NCI-H2081 treated with DMSO at 0.1 percent for 48 hours (cell line): ENCODE measurements at places on chromosomes 7 and 10.
A peak's percentile ranks its signal among the peaks of the same experiment; 100 is the strongest.

- no peak for DNase-seq
Measured at GRCh38 chr10:16770670-16771069, 46.6 kb downstream of the RSU1 start.

DNA sequence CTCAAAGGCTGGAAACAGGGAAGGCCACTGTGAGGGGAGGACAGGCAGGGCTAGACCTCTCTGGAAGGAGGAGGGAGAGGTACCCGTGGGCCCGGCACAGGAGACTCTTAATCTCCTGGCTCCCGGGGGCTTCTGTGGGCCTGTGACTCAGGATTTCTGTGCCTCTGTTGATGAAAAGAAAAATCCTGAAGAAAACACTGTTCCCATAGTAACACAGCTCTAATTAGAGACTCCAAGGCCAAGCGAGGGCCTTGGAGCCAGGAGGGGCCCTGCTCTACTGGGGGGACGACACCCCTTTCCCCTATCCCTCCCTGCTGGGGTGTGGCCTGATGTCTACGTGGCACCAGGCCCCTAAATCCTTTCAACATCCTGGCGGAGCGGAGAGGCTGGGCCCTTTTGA, 174.1 kb upstream of the TNRC18 start:
- DNase-seq = no peak

DNA sequence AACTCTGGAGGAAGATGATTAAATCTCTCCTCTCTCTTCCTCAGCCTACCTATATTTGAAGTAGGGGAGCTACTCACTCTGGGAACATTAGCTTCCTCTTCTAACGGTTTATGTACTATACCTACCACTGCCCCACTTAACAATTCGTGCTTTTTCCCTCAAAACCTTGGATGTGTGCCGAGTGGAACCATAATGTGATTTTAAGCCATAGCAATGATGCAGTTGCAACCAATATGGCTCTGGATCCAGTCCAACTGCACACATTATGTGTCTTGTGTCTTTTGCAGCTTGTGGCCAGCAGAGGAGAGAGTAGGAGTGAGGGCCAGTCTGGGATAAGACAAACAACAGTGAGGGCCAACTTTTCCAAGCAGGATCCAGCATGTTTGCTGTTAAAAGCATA, 170.7 kb downstream of the GATA3 start:
- no peak for DNase-seq

DNA sequence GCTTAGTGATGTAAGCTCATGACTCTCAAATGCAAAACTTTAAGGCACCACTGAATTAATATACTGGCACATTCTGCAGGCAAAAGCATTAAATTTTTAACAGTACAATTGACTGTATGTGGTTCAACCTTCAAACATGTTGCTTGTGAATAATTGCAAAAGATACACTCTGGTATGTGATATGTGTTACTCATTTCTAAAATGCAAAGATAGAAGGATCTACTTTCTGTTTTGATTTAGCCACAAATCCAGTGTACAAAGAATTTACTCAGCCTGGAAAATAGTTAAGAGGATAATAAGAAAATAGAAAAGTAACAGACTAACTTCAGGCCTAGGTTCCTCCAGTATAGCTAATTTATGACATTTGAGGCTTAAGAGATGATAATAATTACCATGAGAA, 66.6 kb upstream of the NOBOX start:
- DNase-seq = no peak

GRCh38 chr10:112226439-112227248, 43.1 kb upstream of the GPAM start:
- DNase-seq = no peak

DNA sequence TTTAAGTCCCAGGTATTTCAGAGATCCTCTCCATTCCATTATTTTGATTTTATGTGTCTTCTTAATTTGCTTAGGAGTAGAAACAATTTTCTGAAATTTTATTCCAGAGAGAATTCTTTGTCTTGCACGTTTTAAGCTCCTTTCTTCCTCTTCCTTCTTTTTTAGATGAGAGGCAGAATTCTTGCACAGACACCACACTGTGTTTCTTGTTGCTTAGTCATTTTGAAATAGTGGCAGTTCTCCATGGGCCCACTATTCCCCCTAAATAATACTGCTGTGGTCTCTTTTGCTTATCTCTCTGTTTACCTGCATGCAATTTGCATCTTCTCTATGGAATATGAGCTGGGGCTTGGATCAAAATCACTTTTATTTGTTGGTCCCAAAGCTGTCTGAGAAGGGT, 54.3 kb upstream of the WAC start:
- DNase-seq = no peak

DNA sequence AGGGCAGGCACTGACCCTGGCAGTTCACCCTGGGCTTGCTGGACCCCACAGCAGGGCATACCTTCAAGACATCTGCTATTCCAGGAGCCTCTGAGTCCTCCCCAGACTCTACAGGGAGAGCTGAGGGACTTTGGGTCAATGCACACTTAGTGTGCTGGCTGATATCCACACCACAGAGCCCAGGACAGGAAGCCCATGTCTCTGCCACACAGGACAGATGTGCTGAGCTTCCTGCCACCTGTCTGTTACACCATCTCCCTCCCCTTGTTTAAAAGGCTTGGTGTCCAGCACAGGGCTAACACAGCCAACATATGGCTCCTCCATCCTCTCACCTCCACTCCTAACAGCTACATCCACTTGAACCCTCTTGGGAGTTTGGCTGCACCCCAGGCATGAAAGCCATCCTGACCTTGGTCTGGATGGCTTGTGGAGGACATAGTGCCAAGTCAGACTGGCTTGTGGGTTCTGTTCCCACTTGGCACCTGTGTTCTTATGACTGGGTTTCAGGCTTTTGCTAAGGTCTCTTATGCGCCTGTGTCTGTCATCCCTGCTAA, 529.8 kb downstream of the GALNT17 start:
- no peak for DNase-seq

GRCh38 chr10:122140461-122140902, 130.6 kb upstream of the BTBD16 start:
- DNase-seq = no peak

DNA sequence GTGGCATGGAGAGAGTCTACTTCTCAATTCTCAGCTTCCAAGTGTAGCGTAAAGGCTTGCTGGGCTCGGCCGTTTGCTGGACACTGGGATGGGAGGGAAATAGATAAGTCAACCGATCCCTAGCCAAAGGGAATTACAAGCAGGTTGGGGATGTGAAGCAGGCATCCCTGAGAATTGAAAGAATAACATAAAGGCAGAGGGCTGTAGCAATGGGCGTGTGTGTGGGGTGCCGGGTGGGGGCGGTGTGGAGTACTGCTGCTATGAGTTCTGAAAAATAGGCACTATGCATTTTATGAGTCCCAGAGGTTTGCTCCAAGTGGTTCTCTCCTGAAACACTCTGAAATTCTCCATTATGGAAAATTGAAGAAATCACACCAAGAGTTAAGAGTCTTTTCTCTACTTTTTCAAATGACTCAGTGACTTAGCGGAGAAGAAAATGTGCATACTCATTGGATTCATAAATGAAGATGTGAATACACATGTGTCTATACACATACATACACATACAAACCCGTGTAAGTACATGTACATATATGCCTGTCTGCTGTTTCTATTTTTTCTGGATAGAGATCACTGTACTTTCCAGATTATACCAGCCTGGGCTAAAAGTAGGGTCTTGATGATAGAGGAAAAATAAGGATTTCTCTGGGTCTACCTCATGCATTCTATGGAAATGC, 65.4 kb downstream of the ADRA2A start:
- DNase-seq = no peak

GRCh38 chr10:45052700-45053099, 52.0 kb downstream of the ZNF22 start:
- DNase-seq = no peak

- DNase-seq = no peak
Measured at GRCh38 chr7:71591876-71592275, 459.9 kb downstream of the GALNT17 start.

DNA sequence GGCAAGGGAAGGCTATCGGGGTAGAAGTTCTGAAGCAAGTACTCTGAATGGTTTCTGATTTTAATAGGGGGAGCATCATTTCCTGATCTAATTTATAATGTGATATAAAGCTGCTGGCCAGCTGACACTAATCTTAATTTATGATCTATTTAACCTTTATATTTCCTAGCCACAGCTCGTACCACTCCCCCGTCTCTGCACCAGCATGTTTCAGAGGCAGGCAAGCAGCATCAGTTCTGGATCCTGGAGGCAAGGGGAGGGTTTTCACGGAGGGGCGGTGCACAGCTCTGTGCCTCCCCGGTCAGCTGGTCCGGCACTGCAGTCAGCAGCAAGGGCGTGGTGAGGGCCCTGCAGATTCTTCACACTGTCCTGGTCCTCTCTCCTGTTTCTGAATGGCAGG, 30.0 kb downstream of the MGMT start:
- DNase-seq = no peak

DNA sequence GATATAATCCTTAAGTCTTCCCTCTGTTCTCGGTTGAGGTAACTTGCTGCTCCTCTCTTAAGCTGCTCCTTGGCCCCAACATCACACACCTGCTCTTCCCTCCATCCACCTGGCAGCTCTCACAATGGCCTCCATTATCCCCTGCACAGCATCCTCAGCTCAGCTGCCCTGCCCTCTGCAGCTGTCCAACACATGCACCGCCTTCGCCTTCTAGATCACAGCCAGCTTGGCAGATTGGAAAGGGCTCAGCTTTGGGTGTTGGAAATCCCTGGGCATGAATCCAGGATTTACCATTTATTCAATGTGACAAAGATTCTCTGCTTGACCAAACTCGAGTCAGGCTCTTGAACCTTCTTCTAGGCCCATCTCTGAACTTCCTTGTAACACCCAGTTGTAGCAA, 20.6 kb downstream of the RGR start:
- DNase-seq = peak; percentile 1

DNA sequence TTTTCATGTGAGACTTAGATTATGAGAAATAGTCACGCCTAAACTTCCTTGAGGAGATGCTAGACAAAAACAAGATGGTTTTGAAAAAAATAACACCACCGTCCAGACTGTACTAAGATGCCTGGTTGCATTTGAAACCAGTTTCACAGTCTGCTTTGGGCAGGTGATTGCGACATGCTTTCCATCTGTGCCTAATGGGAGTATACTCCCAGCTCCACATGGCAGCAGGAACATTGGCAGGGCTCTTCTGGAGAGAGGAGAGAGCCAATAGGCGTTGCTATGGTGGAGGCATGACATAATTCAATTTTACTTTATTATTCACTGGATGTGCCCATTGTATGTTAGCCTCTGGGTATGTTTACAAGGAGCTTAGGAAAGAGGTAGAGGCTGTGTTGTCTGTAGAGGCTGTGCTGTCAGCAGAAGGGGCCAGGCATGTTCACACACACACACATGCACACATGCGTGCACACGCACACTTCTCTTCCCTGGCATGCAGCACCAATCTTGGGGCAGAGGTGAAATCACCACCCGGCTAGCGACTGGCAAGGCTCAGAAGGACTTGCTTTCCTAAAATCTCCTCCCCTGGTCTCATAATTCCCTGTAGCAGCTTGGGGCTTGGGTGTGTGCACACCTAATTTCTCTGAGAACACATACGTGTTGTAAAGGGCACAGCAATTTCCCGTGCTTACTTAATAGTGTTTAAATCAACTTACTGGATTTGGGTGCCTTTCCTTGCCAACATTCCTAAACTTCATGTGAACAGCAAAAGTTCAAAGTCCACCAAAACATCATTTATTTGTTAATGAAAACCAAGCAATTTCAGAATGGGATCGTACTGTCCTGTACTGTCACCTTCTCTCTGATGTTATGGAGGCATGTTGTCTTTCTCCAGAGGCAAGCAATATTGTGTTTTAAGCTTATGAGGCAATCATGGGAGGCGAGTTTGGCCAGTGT, 162.1 kb downstream of the TCF7L2 start:
- no peak for DNase-seq

DNA sequence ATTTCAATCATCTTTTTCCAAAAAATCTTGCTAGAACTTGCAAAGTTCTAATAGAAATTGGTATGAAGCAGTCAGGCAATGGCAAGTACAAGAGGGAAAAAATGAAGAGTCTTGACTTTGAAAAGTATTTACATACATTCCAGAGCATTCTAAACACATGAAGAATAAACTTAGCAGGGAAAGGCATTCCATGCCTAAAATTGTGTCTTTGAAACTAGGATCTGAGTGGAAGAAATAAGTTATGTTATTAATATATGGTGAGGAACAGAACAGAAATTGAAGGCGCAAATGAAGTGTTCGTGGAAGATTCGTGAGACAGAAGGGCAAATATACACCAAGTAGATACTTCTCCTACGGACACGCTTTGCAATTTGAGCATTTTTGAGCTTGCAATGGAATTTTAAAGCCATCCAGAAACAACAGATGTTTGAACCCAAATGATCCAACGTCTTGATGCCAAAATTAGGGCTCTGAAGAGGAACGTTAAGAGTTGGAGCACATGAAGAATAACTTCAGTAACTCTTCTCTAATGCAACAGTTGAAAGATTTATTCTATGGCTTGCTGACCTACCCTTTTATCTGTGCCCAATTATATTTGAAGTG, 40.6 kb upstream of the SEPTIN7 start:
- DNase-seq = no peak

- DNase-seq = no peak
Measured at GRCh38 chr7:112086496-112087254, 119.5 kb downstream of the DOCK4 start.

DNA sequence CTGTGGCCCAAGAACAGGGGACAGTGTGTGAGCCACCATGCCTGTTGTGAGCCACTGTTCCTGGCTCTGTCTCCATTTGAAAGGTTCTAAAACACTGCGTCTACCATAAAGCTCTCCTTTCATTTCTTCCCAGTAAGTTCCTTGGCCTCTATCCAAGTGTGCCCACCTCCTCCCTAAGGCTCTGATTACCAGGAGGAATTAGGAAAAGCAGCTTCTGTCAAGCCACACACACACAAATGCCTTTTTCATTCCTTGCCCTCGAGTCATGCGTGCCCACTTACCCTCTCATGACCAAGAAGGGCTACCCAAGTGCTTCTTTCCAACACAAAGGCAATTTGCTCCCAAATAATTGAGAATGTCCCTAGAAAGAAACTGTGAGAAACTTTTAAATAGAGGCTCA, 70.8 kb upstream of the PARD3 start:
- no peak for DNase-seq

DNA sequence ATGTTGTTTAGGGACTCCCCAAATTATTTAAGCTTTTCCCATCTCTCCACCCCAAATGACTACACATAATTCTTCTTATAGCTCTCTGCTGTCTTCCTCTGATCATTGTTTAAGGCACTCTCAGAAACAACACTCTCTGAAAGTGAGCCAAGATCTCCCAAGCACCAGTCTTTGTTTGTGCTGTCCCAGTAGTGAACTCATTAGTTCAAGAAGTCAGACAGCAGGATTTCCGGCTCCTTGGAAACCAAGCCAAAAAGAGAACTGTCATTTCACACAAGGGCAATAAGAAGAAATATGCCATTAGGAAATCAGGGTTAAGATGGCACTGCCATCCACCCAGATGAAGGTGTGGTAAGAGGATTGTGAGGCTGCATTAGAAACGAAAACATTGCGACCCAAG, 83.1 kb downstream of the FZD1 start:
- no peak for DNase-seq

DNA sequence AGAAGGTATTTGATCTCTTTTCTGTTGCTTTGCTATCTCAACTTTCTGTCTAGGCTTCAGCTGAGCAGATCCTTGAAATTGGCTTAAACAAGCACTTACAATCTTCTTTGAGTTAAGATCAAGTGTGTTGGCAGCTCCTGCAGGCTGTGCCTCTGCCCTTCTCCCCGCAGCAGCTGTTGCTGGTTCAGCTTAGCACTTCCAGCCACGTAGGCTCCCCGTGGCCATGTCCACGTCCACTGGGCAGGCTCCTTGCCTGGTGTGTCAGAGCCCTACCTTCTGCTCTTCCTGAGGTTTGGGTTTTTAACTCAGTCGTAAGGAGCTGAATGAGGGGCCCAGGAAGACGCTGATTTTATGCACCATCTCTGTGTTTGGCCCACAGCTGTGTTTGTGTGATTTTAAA, 47.2 kb downstream of the CAMK1D start:
- no peak for DNase-seq

- no peak for DNase-seq
Measured at GRCh38 chr10:62044566-62044965, 143.1 kb downstream of the ARID5B start.
